ENCODE measurements at places on chromosomes 4 and X.
A peak's percentile ranks its signal among the peaks of the same experiment; 100 is the strongest.

GRCh38 chr4:66640233-66640990 lies 904.9 kb downstream of the CENPC start:
- DNase-seq = no peak

GRCh38 chr4:156576946-156577345 lies 394.7 kb downstream of the PDGFC start:
- no peak for DNase-seq

GRCh38 chr4:147927377-147928137 lies 195.7 kb downstream of the ARHGAP10 start:
- peak; percentile 11 for DNase-seq

- no peak for DNase-seq
These were observed 88.1 kb downstream of the ARHGAP6 start for GRCh38 chrX:11577603-11578002.

DNA sequence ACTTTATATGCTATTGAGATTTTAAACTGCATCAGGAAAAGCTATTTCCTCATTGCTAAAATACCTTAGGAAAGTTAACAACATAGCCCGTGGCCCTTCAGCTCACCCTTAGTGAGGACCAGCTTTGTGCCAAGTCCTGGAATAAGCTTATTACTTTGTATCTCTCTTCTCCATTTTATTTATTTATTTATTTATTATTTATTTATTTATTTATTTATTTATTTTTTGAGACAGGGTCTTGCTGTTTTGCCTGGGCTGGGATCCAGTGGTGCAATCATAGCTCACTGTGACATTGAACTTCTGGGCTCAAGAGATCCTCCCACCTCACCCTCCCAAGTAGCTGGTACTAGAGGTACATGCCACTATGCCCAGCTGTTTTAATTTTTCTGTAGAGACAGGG lies 6.3 kb downstream of the RHOXF1 start:
- DNase-seq = no peak
